ENCODE measurements at places on chromosomes 4 and X.

DNA sequence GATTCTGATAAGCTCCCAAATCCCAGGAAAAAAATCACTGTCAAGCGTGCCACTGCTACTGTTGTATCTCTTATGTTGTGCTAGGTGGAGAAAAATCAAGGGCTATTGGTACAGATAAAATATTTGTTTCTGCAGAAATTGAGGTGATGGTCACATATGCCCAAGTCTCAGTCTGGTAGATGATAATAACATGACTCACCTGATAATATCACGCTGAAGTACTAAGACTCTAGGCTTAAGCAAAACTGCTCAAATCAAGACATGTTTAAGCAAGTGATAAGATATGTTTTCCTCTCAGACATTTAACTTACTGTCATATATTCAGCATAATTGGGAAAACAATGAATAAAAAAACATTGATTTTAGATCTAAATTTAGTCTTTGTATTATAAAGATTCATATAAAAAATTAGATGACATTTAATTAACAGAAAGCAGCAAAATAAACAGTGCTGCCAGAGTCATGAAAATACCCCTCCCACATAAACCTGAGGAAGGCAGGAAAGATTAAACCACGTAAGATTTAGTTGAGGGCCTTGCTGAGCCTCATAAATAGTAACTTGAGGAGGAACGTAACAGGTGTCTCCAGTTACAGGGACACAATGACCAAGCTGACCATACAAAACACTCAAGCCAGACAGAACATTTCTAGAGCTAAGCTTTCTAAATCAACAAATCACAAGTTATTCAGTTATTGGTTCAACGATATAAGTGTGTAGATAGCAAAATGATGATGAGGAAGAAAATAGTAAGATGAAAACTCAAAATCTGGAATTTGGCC lies 143.5 kb downstream of the CHM start:
- DNase-seq = no peak
- no peaks in the 10 kb centered on the region for H3K4me1 ChIP-seq
- no peaks in the 10 kb centered on the region for H3K36me3 ChIP-seq
- no peak overlapping the region for H3K4me3 ChIP-seq
- no peaks in the 10 kb centered on the region for H3K27me3 ChIP-seq
- no peak overlapping the region for H3K27ac ChIP-seq

- DNase-seq = peak; percentile 76
- peaks cover 16% of the 10 kb centered on the region for H3K4me1 ChIP-seq
- H3K36me3 ChIP-seq = no peaks in the 10 kb centered on the region
- H3K27ac ChIP-seq = peak overlapping the region; percentile 75
Observed at GRCh38 chr4:185566972-185567371, 31.7 kb upstream of the PDLIM3 start.

DNA sequence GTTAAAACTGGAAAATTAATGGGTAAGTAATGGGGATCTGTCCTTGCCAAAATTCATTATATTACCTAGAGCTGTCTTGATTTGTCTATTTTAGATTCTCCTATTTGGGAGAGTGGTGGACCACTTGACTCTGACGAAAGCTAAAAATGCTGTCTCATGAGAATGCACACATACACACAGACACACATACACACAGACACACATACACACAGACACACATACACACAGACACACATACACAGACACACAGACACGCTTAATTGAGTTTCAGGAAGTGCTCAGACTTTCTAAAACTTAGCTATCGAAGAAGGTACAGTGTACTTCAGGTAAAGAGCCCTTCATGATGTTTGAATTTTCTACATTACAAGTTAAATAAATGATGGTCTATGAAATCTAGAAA lies 279.5 kb downstream of the ANKRD50 start:
- no peak for DNase-seq
- H3K36me3 ChIP-seq = no peaks in the 10 kb centered on the region
- no peak overlapping the region for H3K27ac ChIP-seq
- peaks cover 25% of the 10 kb centered on the region for H3K4me1 ChIP-seq

GRCh38 chrX:111460607-111461006 lies 48.6 kb upstream of the DCX start:
- H3K4me3 ChIP-seq = no peak overlapping the region
- no peaks in the 10 kb centered on the region for H3K36me3 ChIP-seq
- DNase-seq = peak; percentile 1
- H3K27me3 ChIP-seq = no peaks in the 10 kb centered on the region
- H3K27ac ChIP-seq = no peak overlapping the region
- no peaks in the 10 kb centered on the region for H3K4me1 ChIP-seq

DNA sequence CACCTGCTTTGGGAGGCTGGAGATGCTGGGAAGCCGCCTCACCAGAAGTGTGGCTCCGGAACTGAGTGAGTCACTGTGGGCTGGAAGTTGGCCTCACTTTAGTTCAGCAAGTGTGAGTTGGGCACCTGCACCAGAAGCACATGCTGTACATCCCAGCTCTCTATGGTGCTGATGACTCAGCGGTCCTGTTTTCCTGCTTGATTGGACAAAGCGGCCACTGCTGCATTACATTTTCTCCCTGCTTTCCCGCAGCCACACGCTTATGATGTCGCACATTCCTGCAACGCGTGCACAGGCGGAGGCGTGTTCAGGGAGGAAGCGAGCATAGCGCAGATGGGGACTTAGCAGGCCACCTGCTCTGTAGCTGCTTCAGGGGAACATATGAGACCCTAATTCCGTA lies 26.7 kb upstream of the CLDN34 start:
- no peaks in the 10 kb centered on the region for H3K36me3 ChIP-seq
- no peak overlapping the region for H3K4me3 ChIP-seq
- no peak overlapping the region for H3K27ac ChIP-seq
- no peaks in the 10 kb centered on the region for H3K4me1 ChIP-seq
